Aorta (tissue), 5 donors: ENCODE measurements at places on chromosomes 6 and 20. TPM values are rescaled to one million over a fixed set of nuclear protein-coding genes. Genes with fewer than 3 reads are reported as not detected.

The ACSS1 gene
- 23.4 TPM for total RNA-seq

The CALHM4 gene
- total RNA-seq = not detected

The PNPLA1 gene
- total RNA-seq = 0.23 TPM

The BANF2 gene
- not detected for total RNA-seq

The EBF4 gene
- 19.9 TPM for total RNA-seq

- no peak for DNase-seq
Measured at GRCh38 chr6:11232770-11233626, 530 bp upstream of the NEDD9 start.

DNA sequence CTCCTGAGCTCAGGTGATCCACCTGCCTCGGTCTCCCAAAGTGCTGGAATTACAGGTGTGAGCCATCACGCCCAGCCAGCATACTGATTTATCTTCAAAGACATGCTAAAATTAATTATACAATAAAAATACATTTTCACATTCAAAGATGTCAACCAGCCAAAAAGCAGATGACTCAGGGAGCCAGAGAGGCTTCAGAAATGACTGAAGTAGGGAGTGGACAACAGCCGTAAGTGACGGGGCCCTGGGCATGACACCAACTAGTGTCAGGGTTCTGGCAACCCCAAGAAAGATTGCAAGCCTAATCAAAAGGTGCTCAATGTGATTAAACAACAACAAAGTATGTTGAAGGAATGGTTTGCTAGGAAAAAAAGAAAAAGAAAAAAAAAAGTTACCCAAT lies 28.4 kb downstream of the GPLD1 start:
- no peak for DNase-seq

GRCh38 chr6:46575530-46575929 lies 77.1 kb downstream of the CYP39A1 start:
- DNase-seq = no peak

- no peak for DNase-seq
Measured at GRCh38 chr6:118705544-118706491, 54.4 kb upstream of the CEP85L start.

- DNase-seq = no peak
Measured at GRCh38 chr6:149856256-149856994, 7.7 kb downstream of the LRP11 start.

GRCh38 chr6:21748343-21749056 lies 154.9 kb downstream of the SOX4 start:
- no peak for DNase-seq
